ENCODE measurements at places on chromosomes 13 and 19.

DNA sequence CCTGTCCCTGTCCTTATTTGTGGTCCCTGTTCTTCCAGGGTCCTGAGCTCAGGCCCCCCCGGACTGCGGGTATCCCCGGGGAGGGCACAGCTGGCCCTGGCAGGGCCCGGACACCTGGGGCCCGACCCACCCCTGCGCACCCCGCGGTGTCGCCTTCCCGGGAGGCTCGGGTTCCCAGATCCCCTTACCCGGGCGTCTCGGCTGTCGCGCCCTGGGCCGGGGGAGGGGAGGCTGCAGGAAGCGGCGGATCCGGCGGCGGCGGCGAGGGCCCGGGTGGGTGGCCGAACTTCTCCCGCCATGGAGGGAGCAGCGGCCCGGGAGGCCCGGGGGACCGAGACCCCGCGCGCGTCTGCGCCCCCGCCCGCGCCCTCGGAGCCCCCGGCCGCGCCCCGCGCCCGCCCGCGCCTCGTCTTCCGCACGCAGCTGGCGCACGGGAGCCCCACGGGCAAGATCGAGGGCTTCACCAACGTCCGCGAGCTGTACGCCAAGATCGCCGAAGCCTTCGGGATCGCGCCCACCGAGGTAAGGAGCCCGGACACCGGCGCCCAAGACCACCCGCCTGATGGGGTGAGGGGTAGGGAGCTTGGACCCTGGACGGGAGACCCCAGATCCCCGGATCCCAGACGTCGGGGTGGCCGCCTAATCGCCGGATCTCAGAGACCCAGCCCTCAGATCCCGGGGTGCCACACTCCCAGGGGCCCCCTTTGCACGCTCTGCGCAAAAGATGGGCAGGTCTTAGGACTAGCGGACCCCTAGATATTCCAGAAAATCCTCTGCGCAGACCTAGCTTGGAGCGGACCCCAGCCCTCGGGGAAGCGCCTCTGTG, at the start of gene GIPC3:
GIPC3 (plus strand) TSS at position 178 of the 826 bp plus-strand sequence; CDS start at position 298, 120 bp downstream.
- peak; percentile 10 for DNase-seq

- no peak for DNase-seq
These were observed at the start of gene KCNN4 for GRCh38 chr19:43780706-43781525. KCNN4 (minus strand) TSS chr19:43780973; CDS start chr19:43780861, 112 bp downstream.

- DNase-seq: no peak
These were observed at the start of gene TARM1 for GRCh38 chr19:54081032-54081431. TARM1 (minus strand) TSS chr19:54081365; CDS start chr19:54081340, 25 bp downstream.

- peak; percentile 54 for DNase-seq
These were observed 16.2 kb upstream of the PRODH2 start for GRCh38 chr19:35828692-35829301.

GRCh38 chr13:28528848-28529247, 33.9 kb upstream of the FLT1 start:
- DNase-seq: no peak

DNA sequence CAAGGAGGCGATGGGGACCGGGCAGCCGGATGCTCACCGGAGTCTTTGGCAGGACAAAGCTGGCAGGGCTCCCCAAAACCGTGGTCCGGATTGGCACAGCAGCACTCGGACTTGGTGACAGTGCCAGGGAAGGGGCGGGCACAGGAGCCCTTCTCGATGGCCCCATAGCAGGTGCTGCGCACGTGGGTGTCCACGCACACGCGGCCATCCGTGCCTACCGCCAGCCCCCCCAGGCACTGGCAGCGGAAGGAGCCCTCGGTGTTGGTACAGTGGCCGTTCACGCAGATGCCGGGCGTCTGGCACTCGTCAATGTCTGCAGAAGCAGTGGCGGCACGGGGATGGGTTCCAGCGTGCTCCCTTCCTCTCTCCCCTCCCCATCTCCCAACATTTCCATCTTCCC, 17.9 kb downstream of the FBN3 start:
- DNase-seq: no peak

Data from Karpas-422 (cell line).